ENCODE measurements at places on chromosomes 2 and 18.

- DNase-seq, result no peak
Observed at GRCh38 chr18:78497641-78498040, 482.0 kb upstream of the SALL3 start.

GRCh38 chr2:120176526-120176925, 46.7 kb downstream of the TMEM185B start:
- no peak for DNase-seq

GRCh38 chr2:66301767-66302140, 133.2 kb upstream of the MEIS1 start:
- no peak for DNase-seq

GRCh38 chr2:193566276-193566675, 1371.5 kb upstream of the TMEFF2 start:
- DNase-seq, result no peak

- DNase-seq, result peak; percentile 61
Observed at GRCh38 chr18:6589923-6590322, 139.6 kb upstream of the ARHGAP28 start.

DNA sequence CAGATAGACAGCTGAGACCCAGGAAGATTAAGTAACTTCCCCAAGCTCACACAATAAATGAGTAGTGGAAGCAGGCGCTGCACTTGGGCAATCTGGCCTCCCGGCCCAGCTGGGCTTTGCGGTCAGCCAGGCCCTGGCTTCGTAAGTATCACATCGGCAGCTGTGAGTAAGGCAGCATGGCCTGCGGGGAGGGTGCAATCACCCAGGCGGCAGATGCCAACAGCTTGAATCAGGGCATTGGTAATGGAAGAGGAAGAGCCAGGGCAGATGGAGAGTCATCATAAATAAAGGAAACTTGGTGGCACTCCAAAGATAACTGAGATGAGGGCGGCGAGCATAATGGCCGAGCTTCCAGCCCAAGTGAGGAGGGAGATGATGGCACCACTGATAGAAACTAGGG, 217.9 kb upstream of the PID1 start:
- DNase-seq, result no peak

GRCh38 chr2:19635951-19636510, 265.8 kb downstream of the TTC32 start:
- DNase-seq, result no peak

DNA sequence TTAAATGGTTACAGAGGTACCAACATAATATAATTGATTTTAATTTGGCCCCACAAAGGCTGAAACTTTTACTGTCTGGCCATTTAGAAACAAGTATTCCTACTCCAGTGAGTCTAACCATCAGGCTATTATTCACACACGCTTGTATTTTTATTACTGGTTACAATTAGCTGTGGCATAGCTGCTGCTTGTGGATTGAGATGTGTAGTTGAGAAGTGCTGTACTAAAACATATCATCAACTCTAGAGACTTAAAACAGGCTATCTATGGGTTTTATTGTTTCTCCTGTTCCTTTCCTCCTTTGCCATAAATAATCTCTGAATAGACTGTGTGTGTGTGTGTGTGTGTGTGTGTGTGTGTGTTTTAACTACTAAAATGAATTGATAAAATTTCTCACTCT, 530.2 kb downstream of the CCDC85A start:
- no peak for DNase-seq

DNA sequence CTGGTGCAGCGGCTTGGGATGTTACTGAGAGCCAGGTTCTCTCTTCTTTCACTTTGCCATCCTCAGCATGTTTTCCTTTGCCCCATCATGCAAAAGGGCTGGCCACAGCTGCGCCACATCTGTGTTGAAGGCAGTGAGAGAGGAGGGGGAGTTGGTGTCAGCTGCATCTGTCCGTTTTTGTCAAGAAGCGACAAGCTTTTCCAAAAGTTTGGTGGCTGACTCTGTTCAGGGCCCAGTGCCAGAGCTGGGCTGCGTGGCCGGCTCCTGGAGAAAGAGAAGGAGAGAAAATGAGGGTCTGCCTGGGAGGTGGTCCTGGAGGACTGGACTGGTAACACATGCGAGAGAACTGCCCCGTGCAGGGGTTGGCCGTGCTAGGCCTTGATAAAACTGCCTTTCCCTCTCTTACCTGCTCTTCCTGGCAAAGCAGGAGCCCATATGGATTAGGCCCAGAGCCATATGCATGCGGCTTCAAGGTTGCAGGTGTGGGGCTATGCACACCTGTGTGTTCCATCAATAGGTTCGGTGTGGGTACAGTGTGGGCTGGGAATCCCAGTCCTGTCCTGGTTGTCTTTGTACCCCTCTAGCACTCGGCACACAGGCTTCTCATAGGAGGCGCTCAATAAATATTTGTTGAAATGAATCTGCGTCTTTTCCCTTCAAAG, 9.0 kb downstream of the RNF144A start:
- DNase-seq, result no peak

DNA sequence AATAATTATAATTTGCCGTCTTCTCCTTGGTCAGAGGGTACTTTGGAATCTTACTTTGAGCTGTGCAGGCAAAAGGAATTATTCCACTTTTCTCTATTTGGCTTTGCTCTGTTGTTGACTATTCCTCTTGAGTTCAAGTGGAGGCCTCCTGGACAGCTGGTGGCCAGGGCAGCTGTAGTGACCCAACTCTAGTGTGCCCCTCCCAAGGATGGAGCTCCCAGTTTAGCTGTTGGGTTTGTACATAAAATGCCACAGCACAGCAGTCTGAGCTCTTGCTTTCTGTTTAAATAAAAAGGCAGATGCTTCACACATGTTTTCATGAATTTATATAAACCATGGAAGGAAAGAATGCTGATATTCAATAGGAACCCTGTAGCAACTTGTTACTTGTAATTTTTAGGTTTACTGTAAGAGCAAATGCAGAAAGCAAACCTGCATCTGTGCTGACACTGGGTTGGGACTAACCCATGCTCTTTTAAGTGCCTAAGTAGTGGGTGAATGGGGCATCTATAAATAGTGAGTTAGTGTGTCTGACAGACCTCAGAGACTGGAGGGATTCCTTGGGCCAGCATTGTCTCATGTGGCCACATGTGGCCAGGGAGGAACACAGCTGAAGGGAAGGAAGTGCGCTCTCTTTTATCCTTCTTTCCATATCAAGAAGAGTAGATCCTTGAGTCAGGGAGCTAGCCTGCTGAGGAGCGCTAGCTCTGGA, 121.8 kb downstream of the FHOD3 start:
- no peak for DNase-seq

DNA sequence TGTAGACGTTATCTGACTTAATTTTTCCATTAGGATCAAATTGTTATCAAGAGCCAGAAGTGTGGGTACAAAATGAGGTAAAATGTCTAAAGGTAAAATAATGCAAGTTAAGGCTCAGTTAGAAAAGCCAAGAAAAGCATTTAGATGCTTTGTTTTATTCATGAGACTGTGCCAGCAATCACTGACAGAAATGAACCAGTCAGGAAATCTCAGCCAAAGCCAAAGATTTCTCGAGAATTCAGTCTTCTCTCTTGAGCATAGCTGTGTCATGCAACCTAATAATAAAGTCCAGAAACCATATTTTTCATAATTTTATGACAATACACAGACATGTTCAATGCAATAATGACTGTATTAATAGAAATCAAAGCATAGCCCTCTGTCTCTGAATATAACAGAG, 43.5 kb upstream of the ZNF397 start:
- no peak for DNase-seq

GRCh38 chr18:23592911-23593310, 6.6 kb upstream of the NPC1 start:
- DNase-seq, result no peak

GRCh38 chr2:30231996-30232800, 864 bp downstream of the LBH start:
- peak; percentile 46 for DNase-seq

All from fibroblast of skin of scalp (primary cell).